ENCODE measurements at places on chromosomes 11 and 22. TPM values are rescaled to one million over a fixed set of nuclear protein-coding genes. Genes with fewer than 3 reads are reported as not detected.

Gene CHCHD10
- 228 TPM for total RNA-seq

Gene MMP13
- not detected for total RNA-seq

Gene CAPRIN1
- total RNA-seq, result 152 TPM

Gene FAM111A
- 8.3 TPM for total RNA-seq

Gene ZNF74
- total RNA-seq, result 6.9 TPM

Gene SIRT3
- 20.8 TPM for total RNA-seq

Gene ABCG4
- total RNA-seq, result 0.18 TPM

Gene ASCL2
- total RNA-seq, result not detected

Gene HBB
- not detected for total RNA-seq

Gene ANO1
- total RNA-seq, result 0.82 TPM

Gene MMP1
- total RNA-seq, result 0.71 TPM

Gene TRIM48
- not detected for total RNA-seq

Gene OTOG
- total RNA-seq, result not detected

Data from A549 treated with RU486 at 1 μM for 4 hours (cell line).